ENCODE measurements at places on chromosomes 4 and X.

GRCh38 chrX:145609951-145610511 is 207.6 kb upstream of the SLITRK2 start:
- DNase-seq, result no peak

GRCh38 chr4:15106399-15106798 is 104.1 kb downstream of the CPEB2 start:
- no peak for DNase-seq

DNA sequence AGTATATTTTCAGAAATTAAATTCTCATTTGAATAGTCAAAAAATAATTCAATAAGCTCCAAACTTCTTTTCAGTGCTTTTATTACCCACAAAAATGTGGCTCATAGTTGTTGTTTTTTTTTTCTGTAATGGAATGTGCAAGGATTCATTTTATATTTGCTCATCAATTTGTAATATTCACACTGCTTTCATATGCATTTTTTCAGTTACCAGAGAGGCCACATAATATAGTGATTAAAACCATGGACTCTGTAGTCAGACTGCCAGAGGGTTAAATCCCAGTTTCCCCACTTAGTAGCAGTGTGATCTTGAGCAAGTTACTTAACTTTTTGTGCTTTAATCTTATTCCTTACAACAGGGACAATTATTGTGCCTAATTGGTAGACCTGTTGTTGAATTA is 64.5 kb downstream of the FAM9B start:
- DNase-seq, result no peak

DNA sequence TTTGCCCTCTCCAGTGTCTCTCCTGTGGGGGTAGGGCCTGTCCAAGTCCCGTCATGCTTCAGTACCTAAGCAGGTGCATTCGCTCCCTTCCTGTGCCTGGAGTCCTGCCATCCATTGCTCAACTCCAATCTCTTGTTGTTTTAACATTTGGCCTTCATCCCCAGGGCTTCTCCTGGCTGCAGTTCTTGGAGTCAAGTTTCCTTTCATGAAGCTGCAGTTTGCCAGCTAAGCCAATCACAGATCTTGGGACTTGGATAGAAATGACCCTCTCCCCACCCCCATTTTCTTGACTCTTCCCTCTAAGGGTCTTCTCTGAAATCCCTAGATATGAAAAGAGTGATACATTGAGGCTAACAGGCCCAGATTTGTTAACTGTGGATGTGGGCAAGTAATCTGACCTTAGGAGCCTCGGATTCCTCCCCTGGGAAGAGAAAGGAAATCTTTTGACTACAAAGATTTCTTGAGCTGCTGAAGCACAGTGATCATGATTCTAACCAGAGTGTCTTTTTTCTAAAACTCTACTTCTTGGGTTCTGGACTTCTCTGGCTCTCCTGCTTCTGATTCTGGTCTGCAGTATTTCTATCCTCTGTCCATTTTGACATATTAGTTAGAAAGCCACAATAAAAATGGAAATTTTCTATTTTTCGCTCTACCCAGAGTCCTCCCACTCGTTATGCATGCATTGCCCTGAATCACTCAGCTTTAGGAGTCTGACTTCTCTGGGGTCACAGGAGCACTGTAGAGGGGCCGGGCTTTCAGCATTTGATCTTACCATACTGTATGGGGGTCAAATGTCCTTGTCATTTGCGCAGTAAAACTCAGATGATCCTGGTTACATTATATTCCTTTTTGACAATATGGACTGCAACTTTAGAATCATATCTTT is 61.0 kb downstream of the CHRNA9 start:
- DNase-seq, result no peak

DNA sequence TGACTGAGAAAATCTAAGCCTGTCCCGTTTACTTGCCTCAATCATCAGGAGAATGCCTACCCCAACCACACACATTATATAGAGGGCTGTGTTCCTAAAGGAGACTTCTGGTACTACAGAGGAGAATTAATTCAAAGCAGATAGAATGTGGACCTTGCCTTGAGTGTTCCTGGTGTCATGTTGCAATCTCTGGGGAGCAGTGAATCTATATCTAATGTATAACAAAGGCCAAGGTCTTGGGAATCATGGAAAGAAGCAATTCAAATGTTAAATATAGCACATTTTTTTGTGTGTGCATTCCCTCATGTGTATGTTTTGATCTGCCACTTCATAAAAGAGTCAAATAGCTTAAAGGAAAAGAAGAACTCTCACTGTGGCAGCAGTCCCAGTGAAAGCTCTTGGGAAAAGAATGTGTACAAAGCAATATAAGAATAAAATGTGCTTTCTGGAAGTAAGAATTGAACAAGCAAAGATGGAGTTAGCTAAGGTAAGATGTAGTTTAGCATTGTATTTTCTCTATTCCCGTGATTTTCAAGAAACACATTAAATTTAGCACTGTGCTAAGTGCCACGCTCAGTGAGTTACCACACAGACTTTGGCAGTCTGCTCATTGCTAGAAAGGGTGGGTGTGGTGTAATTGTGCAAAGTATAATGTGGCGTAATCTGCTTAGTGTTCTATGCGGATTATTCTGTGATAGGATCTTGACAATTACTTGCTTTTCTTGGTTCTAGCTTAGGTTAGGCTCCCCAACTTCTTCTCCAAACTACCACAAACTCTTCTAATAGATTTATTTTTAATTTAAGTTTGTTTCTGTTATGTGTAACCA is 13.7 kb downstream of the ADH6 start:
- DNase-seq, result no peak

DNA sequence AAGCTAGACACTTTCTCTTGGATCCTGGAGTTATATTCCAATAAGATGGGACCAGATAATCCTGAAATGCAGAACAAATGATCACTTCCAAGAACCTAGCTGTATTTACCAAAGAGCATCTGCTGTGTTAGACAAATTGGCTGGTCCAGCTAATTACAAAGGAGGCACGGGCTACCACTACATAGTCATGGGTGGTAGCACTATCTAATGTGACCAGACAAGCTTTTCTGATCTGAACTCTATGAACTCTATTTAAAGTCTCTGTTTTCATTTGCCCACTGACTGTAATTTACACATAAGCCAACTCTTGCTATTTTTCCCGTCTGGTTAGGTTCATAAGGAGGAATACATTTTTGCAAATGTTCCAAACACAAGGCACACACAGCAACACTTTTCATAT is 34.6 kb downstream of the LNX1 start:
- DNase-seq, result no peak

DNA sequence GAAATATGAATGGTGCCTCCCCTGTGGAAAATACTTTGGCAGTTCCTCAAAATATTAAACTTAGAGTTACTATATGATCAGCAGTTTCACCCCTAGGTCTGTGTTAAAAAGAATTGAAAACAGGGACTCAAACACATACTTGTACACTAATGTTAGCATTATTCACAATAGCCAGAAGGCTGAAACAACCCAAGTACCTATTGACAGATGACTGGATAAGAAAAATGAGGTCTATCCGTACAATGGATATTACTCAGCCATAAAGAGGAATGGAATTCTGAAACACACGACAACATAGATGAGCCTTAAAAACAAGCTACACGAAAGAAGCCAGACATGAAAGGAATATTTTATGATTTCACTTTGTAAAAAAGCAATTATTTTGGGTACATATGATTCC is 54.9 kb downstream of the PGRMC2 start:
- DNase-seq, result no peak

DNA sequence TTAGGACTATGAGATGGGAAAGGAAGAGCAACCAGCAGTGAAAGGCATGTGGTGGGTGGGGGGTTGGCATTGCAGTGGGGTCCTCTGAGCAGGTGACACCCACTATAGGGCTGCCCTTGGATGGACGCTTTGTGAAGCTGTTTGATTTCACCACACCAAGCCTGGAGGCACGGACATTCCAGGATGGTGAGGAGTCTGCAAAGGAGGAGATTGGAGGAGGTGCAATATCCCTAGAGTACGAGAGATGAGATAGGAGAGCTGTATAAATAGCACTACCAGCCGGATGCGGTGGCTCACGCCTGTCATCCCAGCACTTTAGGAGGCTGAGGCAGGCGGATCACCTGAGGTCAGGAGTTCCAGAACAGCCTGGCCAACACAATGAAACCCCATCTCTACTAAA is 42.3 kb downstream of the SHOX start:
- DNase-seq, result no peak

Measured in effector memory CD4-positive, alpha-beta T cell (primary cell).